Ascending aorta (tissue), 2 donors: ENCODE measurements at places on chromosomes 11 and 22. TPM values are rescaled to one million over a fixed set of nuclear protein-coding genes. Genes with fewer than 3 reads are reported as not detected.

Gene MMP7
- total RNA-seq = not detected

Gene CALCB
- total RNA-seq = not detected

Gene TMEM126B
- total RNA-seq = 76.4 TPM

Gene TRIM22
- total RNA-seq = 32.5 TPM

Gene C11orf87
- total RNA-seq = not detected

Gene ACR
- total RNA-seq = not detected

Gene EHF
- not detected for total RNA-seq

DNA sequence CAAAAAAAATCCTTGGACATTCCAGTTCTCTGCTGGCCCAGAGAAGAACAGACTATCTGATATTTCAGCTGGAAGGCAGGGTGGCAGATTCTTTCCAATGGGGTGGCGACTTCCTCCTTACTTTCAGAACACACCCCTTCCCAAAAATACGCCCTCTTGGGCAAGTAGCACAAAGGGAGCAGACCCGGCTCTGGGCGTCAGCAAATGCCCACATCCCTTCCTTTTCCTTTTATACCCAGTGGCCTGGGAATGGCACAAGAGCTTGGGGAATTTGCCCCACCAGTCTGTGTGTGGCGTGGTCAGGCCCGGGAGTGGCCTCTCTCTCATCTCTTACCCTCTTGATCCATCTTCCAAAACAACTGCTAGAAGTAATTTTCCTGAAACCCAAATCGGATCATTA is 33.0 kb upstream of the NUP160 start:
- no peaks in the 10 kb centered on the region for H3K36me3 ChIP-seq
- no peak overlapping the region for H3K4me3 ChIP-seq
- no peaks in the 10 kb centered on the region for H3K4me1 ChIP-seq
- H3K27me3 ChIP-seq = no peaks in the 10 kb centered on the region
- H3K27ac ChIP-seq = no peak overlapping the region
- DNase-seq = no peak

DNA sequence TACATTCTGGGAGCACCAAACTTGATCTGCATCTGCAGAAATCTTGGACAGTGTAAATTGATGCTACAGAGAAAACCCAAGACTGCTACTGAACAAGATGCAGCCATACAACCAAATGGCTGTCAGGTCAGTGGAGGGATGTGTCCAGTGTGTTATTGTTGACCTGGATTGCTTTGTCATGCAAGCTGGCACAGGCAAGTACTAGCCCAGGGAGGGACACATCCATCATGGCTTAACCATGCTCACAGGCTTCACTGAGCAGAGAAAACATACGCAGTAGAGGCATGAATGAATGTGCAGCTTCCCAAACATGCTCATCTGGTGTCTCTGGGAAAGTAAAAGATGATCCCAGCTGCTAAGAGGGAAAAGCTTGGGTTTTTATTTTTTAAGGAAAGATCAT is 93.6 kb downstream of the MTNR1B start:
- H3K27ac ChIP-seq = no peak overlapping the region
- H3K27me3 ChIP-seq = no peaks in the 10 kb centered on the region
- no peaks in the 10 kb centered on the region for H3K36me3 ChIP-seq
- no peaks in the 10 kb centered on the region for H3K4me1 ChIP-seq

DNA sequence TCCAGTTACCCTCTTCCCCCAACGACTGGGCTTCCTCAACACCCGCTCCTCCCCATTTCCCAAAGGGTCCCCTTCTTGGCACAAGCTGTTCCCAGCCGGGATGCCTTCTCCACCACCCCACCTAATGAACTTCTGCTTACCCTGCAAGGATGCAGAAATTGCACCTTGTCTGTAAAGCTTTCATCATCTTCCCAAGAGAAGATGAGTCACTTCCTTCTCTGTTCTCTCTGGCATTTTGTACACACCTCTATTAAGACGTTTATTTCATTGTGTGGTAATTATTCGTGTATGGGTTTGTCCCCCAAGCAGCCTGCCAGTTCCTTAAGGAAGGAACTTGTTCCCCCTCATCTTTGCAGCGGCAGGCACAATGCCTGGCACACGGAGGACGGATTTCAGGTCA is 351.1 kb downstream of the CADM1 start:
- H3K36me3 ChIP-seq = no peaks in the 10 kb centered on the region
- no peaks in the 10 kb centered on the region for H3K4me1 ChIP-seq
- no peak for DNase-seq
- no peak overlapping the region for H3K27ac ChIP-seq
- no peak overlapping the region for H3K4me3 ChIP-seq

- no peaks in the 10 kb centered on the region for H3K27me3 ChIP-seq
- no peak overlapping the region for H3K27ac ChIP-seq
- no peak overlapping the region for H3K4me3 ChIP-seq
- no peak for DNase-seq
- peaks cover 61% of the 10 kb centered on the region for H3K36me3 ChIP-seq
- H3K4me1 ChIP-seq = peaks cover 2% of the 10 kb centered on the region
Measured at GRCh38 chr11:116857316-116857715, 19.9 kb upstream of the APOA1 start.

- no peaks in the 10 kb centered on the region for H3K36me3 ChIP-seq
- H3K4me1 ChIP-seq = peaks cover 60% of the 10 kb centered on the region
- peak overlapping the region; percentile 88 for H3K4me3 ChIP-seq
- peak overlapping the region; percentile 97 for H3K27ac ChIP-seq
- no peaks in the 10 kb centered on the region for H3K27me3 ChIP-seq
- peak; percentile 90 for DNase-seq
Measured at GRCh38 chr11:118921121-118921928, 4.4 kb downstream of the BCL9L start.

- no peaks in the 10 kb centered on the region for H3K27me3 ChIP-seq
- no peak for DNase-seq
- H3K4me1 ChIP-seq = peaks cover 3% of the 10 kb centered on the region
Measured at GRCh38 chr11:101215069-101215468, 85.5 kb upstream of the PGR start.

GRCh38 chr22:44372611-44373010 is 59.9 kb upstream of the SHISAL1 start:
- no peaks in the 10 kb centered on the region for H3K4me1 ChIP-seq
- no peak for DNase-seq
- H3K27me3 ChIP-seq = no peaks in the 10 kb centered on the region
- no peaks in the 10 kb centered on the region for H3K36me3 ChIP-seq
- H3K27ac ChIP-seq = no peak overlapping the region
- H3K4me3 ChIP-seq = no peak overlapping the region

DNA sequence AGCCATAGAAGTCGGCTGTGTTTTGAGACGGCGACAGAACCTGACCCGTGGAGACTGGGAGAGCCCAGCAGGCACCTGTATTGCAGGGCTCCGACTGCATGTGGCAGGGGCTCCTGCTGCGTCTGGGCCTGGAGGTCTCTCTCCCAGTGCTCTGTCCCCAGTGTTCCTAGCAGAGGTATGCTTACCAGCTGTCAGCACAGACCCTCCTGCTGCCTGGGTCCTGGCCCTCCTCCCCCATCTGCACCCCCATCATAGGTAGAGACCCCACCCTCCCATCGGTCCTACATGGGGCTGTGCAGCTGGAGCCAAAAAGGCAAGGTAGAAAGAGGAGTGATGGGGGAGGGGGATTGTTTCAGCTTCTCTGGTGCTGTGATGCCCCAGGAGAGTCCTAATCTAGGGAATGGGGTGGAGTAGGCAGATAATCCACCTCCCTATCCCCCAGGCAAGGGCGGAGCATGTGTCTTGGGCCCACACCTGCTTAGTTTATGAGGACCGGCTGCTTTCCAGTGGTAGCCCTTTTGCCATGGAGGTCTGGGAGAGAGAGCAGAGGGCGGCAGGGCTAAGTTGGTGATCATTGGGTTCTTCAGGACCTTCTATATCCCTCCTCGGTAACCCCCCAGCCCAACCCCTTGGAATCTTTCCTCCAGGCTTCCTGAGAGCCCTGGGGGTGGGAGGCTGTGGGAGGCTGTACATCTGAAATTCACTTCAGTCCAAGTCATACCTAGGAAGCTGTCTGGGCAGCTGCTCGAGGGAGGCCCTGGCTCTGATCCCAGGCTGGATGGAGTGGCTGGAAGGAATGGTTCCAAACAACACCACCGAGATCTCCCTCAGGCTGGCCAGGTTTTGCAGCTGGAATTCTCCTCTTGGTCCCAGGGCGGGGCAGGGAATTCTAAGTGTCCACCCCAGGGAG is 5.3 kb downstream of the SLC7A4 start:
- H3K27me3 ChIP-seq = no peaks in the 10 kb centered on the region
- H3K4me1 ChIP-seq = no peaks in the 10 kb centered on the region
- DNase-seq = no peak
- no peak overlapping the region for H3K27ac ChIP-seq
- no peaks in the 10 kb centered on the region for H3K36me3 ChIP-seq
- no peak overlapping the region for H3K4me3 ChIP-seq

- no peak overlapping the region for H3K27ac ChIP-seq
- no peaks in the 10 kb centered on the region for H3K4me1 ChIP-seq
- no peak overlapping the region for H3K4me3 ChIP-seq
- peaks cover 14% of the 10 kb centered on the region for H3K27me3 ChIP-seq
- no peak for DNase-seq
Measured at GRCh38 chr22:45968751-45969413, 8.1 kb downstream of the WNT7B start.

DNA sequence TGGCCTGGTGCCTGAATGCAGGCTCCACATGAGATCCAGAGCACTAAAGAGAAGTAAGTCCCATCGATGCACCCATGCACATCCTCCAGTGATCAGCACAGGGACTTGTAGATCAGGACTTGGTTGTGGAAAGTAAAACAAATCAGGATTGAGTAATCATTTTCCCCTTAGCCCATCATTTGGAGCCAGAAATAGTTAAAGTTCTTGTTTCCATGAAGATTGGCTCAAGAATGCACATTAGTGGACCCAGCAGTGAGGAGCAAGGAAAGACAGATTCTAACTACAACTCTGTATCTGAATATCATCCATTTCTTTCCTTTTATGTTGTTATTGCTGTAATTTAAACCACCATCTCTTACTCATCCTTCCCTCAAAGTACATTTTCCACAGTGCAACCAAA is 19.1 kb downstream of the CCDC83 start:
- DNase-seq = no peak
- H3K4me1 ChIP-seq = no peaks in the 10 kb centered on the region
- H3K4me3 ChIP-seq = no peak overlapping the region
- H3K36me3 ChIP-seq = no peaks in the 10 kb centered on the region
- no peak overlapping the region for H3K27ac ChIP-seq

DNA sequence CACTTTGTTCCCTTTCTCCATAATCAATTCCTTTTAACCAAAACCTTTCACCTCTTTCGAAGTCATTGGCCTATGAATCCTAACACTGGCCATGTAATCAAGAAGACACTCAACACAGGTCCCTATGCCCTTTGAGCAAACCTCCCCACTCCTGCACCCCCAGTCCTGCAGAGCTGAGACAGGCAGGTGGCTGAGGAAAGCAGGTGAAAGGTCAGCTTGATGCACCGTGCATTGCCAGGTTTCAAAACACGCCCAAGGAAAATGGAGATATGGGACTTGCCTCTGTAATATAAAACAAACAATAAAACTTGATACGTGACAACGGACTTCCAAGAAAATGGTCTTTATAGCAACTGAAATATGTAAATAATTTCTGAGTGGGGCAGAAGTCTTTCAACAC is 10.6 kb downstream of the CPT1A start:
- H3K36me3 ChIP-seq = peaks cover 2% of the 10 kb centered on the region
- no peak overlapping the region for H3K4me3 ChIP-seq
- peaks cover 9% of the 10 kb centered on the region for H3K4me1 ChIP-seq
- no peaks in the 10 kb centered on the region for H3K27me3 ChIP-seq
- no peak overlapping the region for H3K27ac ChIP-seq
- DNase-seq = no peak

DNA sequence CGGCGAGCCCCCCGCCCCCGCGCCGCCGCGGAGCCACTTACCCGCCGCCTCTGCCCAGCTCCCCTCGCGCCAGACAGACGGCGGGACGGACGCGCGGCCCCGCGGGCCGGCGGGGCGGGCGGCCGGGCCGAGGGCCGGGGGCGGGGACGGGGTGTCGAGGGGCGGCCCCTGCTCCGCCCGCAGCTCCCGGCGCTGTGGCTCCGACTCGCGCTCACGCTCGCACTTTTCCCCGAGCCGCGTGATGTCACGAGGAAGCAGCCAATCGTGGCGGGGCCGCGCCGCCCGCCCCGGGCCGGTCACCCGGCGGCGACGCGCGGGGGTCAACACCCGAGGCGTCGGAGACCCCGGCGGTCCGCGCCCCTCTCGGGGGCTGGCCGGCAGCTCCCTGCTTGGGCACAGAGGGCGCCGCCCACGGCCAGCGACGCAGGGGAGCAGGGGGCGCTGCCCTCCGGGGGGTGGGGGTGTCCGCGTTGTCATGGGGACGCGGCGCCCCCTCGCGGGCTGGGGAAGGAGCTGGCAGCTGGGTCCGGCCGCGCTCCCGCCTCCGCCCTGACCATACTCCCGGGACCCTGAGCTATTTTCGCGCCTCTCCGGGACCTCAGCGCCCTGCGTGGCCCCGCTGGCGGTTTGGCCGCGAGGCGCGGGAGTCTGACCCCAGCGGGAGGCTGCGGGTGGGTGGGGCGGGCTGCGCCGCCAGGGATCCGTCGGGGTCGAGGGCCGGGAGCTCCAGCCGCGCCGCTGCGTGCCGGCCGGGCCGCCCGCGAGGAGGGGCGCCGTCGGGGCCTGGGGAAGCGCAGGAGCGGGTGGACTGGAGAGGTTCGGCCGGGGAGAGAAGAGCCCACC is at the start of gene CHRM4:
Gene CHRM4 (minus strand): TSS at position 199 of the 843 bp plus-strand sequence. CDS start 5,219 bp downstream, outside the sequence.
- peaks cover 21% of the 10 kb centered on the region for H3K4me1 ChIP-seq
- H3K27me3 ChIP-seq = peaks cover 16% of the 10 kb centered on the region
- peak within 1 kb of the TSS; percentile 48 for H3K4me3 ChIP-seq
- DNase-seq = no peak
- peaks cover 4% of the 10 kb centered on the region for H3K36me3 ChIP-seq
- H3K27ac ChIP-seq = no peak within 1 kb of the TSS

DNA sequence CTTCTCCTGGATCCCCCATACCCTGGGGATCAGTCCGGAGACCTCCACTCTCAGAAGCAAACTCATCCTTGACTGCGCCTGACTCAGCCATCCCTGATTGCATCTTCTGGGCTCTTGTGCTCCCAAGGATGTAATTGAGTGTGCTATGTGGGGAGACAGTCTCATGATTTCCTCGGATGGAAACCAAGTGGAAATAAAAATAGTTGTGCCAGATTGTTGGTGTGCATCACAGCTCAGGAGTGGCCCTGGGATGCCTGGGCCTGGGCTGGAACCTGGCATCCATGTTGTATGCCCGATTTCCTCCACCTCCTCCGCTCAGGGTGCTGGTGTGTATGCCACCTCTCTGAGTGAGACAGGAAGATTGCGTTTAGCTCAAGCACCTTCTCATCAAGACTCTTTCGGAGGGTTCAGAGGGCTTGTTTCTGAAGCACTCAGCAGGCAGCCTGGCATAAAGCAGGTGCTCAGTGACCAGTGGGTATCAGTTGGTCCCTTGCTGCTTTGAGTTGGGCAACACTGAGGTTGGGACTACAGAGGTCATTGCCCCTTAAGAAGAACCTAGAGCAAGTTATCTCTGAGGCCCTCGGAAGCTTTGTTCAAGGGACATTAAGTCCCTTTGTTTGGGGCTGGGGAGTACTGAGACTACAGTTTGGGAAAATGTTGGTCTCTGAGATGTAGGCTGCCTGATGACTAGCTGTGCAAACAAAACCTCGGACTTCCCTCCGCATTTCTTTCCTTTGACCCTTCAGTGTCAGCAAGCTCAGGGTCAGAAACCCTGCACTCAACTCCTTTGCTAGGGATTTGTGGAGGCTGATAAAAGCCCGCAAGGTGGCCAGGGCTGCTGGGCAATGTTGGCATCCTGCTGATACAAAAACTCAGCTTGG is 24.8 kb upstream of the MICAL2 start:
- H3K27ac ChIP-seq = peak overlapping the region; percentile 98
- peak overlapping the region; percentile 31 for H3K4me3 ChIP-seq
- H3K36me3 ChIP-seq = no peaks in the 10 kb centered on the region

GRCh38 chr11:11605181-11605580 is 16.6 kb downstream of the GALNT18 start:
- no peak for DNase-seq
- peak overlapping the region; percentile 48 for H3K4me3 ChIP-seq
- H3K27ac ChIP-seq = no peak overlapping the region

- H3K27ac ChIP-seq = no peak overlapping the region
- H3K4me3 ChIP-seq = no peak overlapping the region
Measured at GRCh38 chr11:4921796-4922195, 2.3 kb downstream of the OR51G1 start.
